ENCODE measurements at places on chromosomes 6 and 20. TPM values are rescaled to one million over a fixed set of nuclear protein-coding genes. Genes with fewer than 3 reads are reported as not detected.

The TOMM6 gene
- 163 TPM for total RNA-seq

GRCh38 chr20:46246559-46246958 lies 61.7 kb downstream of the CDH22 start:
- H3K4me1 ChIP-seq = peaks cover 11% of the 10 kb centered on the region
- H3K27ac ChIP-seq = peak overlapping the region; percentile 58
- peak; percentile 39 for DNase-seq
- H3K27me3 ChIP-seq = peaks cover 61% of the 10 kb centered on the region
- H3K36me3 ChIP-seq = no peaks in the 10 kb centered on the region
- no peak overlapping the region for H3K4me3 ChIP-seq

The C6orf163 gene
- total RNA-seq = 3.4 TPM

The DEFB132 gene
- total RNA-seq = not detected

The PKHD1 gene
- not detected for total RNA-seq

- H3K4me1 ChIP-seq = peaks cover 46% of the 10 kb centered on the region
- H3K36me3 ChIP-seq = peaks cover 14% of the 10 kb centered on the region
- H3K27me3 ChIP-seq = no peaks in the 10 kb centered on the region
- peak; percentile 78 for DNase-seq
Observed at GRCh38 chr6:26537846-26538571, at the start of gene HMGN4. Gene HMGN4 (plus strand): TSS chr6:26538366. CDS start chr6:26545207, 6,841 bp downstream.

GRCh38 chr20:2564406-2564805 lies 28.0 kb downstream of the TMC2 start:
- no peak overlapping the region for H3K4me3 ChIP-seq
- no peaks in the 10 kb centered on the region for H3K4me1 ChIP-seq
- H3K36me3 ChIP-seq = no peaks in the 10 kb centered on the region

GRCh38 chr6:111222341-111222740 lies 135.0 kb downstream of the SLC16A10 start:
- no peak for DNase-seq
- H3K27ac ChIP-seq = no peak overlapping the region
- H3K27me3 ChIP-seq = no peaks in the 10 kb centered on the region
- H3K4me3 ChIP-seq = no peak overlapping the region

The PTCHD4 gene
- not detected for total RNA-seq

- H3K4me1 ChIP-seq = no peaks in the 10 kb centered on the region
- H3K36me3 ChIP-seq = no peaks in the 10 kb centered on the region
- no peak overlapping the region for H3K4me3 ChIP-seq
Observed at GRCh38 chr6:9628819-9629218, 786.1 kb downstream of the TFAP2A start.

The ANKRD66 gene
- total RNA-seq = not detected

The RBPJL gene
- total RNA-seq = not detected

DNA sequence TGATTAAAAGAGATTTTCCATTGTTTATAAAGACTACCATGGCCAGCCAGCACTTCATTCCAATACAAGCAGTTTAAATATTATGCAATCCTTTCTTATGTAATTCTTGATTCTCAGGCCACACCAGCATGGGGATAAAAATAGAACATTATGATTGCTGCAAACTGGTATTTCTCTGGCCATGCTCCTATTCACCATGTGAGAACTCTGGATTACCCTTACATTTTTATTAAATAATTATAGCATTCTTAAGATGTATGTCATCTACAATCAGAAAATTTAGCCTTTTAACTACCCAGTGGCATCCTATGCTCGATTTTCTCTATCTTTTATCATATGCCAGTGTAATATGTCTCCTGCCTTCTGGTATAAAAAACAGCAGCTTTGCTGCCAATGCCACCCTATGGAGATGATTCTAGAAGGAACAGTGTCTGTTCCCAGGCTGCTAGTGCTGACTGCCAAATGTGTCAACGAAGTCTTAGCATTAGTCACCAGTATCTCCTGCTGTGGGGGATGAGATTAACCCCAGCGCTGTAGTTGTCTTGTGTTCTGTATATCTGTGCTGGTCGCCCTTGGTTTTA lies 501.4 kb downstream of the BCKDHB start:
- no peaks in the 10 kb centered on the region for H3K4me1 ChIP-seq
- H3K27me3 ChIP-seq = peaks cover 7% of the 10 kb centered on the region
- H3K4me3 ChIP-seq = no peak overlapping the region

The CLPSL1 gene
- not detected for total RNA-seq

GRCh38 chr6:3610206-3610605 lies 141.3 kb downstream of the PXDC1 start:
- DNase-seq = no peak
- H3K36me3 ChIP-seq = no peaks in the 10 kb centered on the region
- H3K27ac ChIP-seq = no peak overlapping the region
- no peak overlapping the region for H3K4me3 ChIP-seq
- H3K4me1 ChIP-seq = no peaks in the 10 kb centered on the region

DNA sequence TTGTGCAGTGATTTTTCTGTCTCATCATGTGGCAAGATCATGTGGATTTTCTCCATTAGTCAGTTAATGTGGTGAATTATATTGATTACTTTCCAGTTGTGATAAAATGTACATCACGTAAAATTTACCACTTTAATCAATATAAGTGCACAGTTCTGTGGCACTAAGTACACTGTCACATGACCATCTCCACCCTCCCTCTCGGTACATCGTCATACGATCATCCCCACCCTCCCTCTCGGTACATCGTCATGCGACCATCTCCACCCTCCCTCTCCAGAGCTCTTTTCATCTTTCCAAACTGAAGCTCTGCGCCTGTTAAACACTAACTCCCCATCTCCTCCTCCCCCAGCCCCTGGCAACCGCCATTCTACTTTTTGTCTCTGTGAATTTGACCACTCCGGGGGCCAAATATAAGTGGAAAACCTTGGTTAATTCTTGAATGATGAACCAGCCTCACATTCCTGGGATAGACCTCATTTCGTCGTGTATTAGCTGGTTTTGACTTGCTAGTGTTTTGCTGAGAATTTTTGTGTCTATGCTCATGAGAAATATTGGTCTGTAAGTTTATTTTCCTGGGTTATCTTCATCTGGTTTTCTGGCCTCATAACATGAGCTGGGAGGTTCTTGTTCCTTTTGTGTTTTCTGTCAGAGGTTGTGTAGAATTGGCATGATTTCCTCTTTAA lies 10.8 kb downstream of the NTSR1 start:
- no peak overlapping the region for H3K27ac ChIP-seq
- DNase-seq = no peak
- H3K36me3 ChIP-seq = peaks cover 12% of the 10 kb centered on the region

- H3K27me3 ChIP-seq = no peaks in the 10 kb centered on the region
- no peak overlapping the region for H3K4me3 ChIP-seq
- no peaks in the 10 kb centered on the region for H3K4me1 ChIP-seq
- H3K36me3 ChIP-seq = no peaks in the 10 kb centered on the region
- H3K27ac ChIP-seq = no peak overlapping the region
Observed at GRCh38 chr6:103140308-103141027, 1719.3 kb downstream of the HACE1 start.

The OR12D3 gene
- total RNA-seq = not detected

- no peaks in the 10 kb centered on the region for H3K36me3 ChIP-seq
- no peak for DNase-seq
- H3K27me3 ChIP-seq = peaks cover 3% of the 10 kb centered on the region
- H3K4me3 ChIP-seq = no peak overlapping the region
- peaks cover 3% of the 10 kb centered on the region for H3K4me1 ChIP-seq
- no peak overlapping the region for H3K27ac ChIP-seq
Observed at GRCh38 chr6:121499666-121500065, 64.2 kb downstream of the GJA1 start.

The CDH4 gene
- 0.14 TPM for total RNA-seq

DNA sequence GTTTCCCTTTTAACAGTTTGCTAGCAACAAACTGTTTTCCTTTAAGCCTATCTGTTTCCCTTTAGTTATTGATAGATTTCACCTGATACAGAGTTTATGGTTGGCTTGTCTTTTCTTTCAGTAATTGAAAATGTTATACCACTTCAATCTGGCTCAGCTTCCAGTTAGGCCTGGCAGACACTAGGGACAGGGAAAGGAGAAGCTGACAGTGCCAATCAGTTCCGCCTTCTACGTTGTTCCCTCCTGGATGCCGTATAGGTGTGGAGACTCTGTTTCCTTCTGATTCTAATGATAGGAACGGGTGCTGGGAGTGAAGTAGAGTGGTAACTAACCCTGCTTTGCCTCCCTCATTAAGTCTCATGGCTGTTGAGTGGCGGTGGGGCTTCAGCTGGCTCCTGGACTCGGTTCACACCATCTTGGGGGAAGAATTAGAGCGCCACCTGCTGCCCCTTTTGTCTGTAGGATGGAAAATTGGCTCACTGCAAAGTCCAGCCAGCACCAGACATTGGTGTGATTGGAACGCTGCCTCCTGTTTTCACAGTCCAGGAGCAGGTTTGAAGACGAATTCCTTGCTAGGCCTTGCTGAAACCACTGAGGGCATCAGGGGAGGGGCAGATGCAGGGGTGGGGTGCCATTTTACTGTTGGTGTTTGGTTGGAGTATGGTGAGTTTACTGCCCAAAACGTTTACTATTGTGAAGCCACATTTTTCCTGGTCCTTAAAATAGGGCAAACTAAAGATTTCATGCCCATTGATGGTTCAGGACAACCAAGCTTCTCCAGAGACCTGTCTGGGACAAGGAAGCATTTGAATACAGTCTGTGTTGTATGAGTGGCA lies 1729.5 kb downstream of the GRIK2 start:
- H3K27me3 ChIP-seq = no peaks in the 10 kb centered on the region
- DNase-seq = no peak
- H3K36me3 ChIP-seq = no peaks in the 10 kb centered on the region
- no peaks in the 10 kb centered on the region for H3K4me1 ChIP-seq

- no peak overlapping the region for H3K4me3 ChIP-seq
- no peak for DNase-seq
- no peaks in the 10 kb centered on the region for H3K4me1 ChIP-seq
- H3K36me3 ChIP-seq = no peaks in the 10 kb centered on the region
- H3K27me3 ChIP-seq = peaks cover 9% of the 10 kb centered on the region
Observed at GRCh38 chr20:23242104-23242503, 108.5 kb upstream of the NXT1 start.

The EPB41L1 gene
- total RNA-seq = not detected

The RIPPLY2 gene
- total RNA-seq = not detected

DNA sequence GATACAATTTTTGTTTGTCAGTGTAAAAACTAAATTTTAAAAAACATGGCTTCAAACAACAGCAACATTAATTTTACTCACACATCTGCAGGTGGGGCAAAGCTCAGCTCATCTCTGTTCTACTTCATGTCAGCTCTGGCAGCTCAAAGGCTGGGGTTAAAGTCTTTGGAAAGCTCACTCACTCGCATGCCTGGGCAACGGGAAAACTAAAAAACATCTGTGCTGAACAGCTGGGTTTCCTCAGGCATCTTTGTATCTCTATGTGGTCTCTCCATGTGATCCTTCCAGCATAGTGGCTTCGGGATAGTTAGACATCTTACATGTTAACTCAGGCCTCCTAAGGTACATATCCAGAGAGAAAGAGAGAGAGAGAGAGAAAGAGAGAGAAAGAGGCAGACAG lies 499.6 kb downstream of the RFPL4B start:
- no peaks in the 10 kb centered on the region for H3K27me3 ChIP-seq
- no peaks in the 10 kb centered on the region for H3K36me3 ChIP-seq
- no peak overlapping the region for H3K4me3 ChIP-seq
- DNase-seq = no peak
- H3K27ac ChIP-seq = no peak overlapping the region
- H3K4me1 ChIP-seq = no peaks in the 10 kb centered on the region

The UNC93A gene
- not detected for total RNA-seq

The BCAS4 gene
- total RNA-seq = 35.0 TPM

The HCRTR2 gene
- total RNA-seq = not detected

GRCh38 chr6:110327391-110327790 lies 30.8 kb downstream of the METTL24 start:
- no peak for DNase-seq
- no peak overlapping the region for H3K27ac ChIP-seq
- H3K36me3 ChIP-seq = no peaks in the 10 kb centered on the region
- H3K4me3 ChIP-seq = no peak overlapping the region
- peaks cover 1% of the 10 kb centered on the region for H3K27me3 ChIP-seq

- H3K4me1 ChIP-seq = peaks cover 40% of the 10 kb centered on the region
- peak; percentile 74 for DNase-seq
- peak overlapping the region; percentile 88 for H3K27ac ChIP-seq
- peak overlapping the region; percentile 94 for H3K4me3 ChIP-seq
- H3K36me3 ChIP-seq = peaks cover 10% of the 10 kb centered on the region
Observed at GRCh38 chr6:2765896-2766766, 938 bp downstream of the WRNIP1 start.

DNA sequence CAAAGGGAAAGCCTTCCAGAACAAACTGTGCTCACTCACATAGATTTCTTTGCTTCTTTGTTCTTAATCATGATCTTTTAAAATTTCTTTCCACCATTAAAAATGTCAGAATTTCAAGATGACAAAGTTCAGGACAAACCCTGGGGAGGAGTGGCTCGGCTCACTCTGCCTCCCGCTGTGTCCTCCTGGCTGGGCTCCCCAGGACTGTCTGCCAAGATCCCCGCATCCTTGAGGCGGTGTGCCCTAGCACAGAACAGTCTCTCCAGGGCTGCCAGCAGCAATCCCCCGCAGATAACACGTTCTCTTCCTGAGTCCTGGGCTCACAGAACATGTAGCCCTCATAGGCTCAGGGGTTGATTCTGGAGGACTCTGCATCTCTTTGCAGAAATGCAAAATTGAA lies 98.4 kb upstream of the KCNG1 start:
- DNase-seq = no peak
- no peaks in the 10 kb centered on the region for H3K36me3 ChIP-seq
- H3K4me1 ChIP-seq = peaks cover 6% of the 10 kb centered on the region
- H3K27ac ChIP-seq = no peak overlapping the region
- no peak overlapping the region for H3K4me3 ChIP-seq
- peaks cover 28% of the 10 kb centered on the region for H3K27me3 ChIP-seq

- peaks cover 2% of the 10 kb centered on the region for H3K36me3 ChIP-seq
- no peak for DNase-seq
- H3K4me1 ChIP-seq = no peaks in the 10 kb centered on the region
- H3K27ac ChIP-seq = no peak overlapping the region
- H3K27me3 ChIP-seq = no peaks in the 10 kb centered on the region
- no peak overlapping the region for H3K4me3 ChIP-seq
Observed at GRCh38 chr6:109644131-109644530, 46.9 kb downstream of the AK9 start.

The WFDC10B gene
- not detected for total RNA-seq

DNA sequence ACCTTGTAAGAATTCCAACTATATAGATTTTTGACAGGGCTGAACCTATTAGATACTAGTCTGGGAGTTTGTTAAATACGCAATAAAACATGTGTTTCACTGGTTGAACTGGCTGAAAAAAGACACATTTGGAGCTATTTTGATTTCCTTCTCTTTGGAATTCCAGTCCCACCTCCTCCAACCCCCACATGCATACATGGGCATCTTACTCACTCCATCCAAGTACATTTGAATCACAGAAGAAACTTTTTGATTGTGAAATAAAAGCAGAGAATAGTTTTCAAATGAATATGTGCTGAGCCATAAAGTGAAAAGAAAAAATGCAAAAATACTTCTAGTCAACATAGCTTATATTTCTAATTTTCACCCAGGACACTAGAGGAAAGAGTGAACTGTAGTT lies 33.9 kb upstream of the STXBP5 start:
- H3K4me1 ChIP-seq = no peaks in the 10 kb centered on the region
- no peak for DNase-seq
- H3K4me3 ChIP-seq = no peak overlapping the region
- H3K27me3 ChIP-seq = no peaks in the 10 kb centered on the region
- H3K27ac ChIP-seq = no peak overlapping the region

The CALHM4 gene
- total RNA-seq = not detected

Measured in activated naive CD8-positive, alpha-beta T cell treated with anti-CD3 and anti-CD28 coated beads, Interleukin-2, amount 10 ng/mL, durations not matched to agents 7 days and 5 days (primary cell).